ENCODE measurements at places on chromosomes 12 and 14. TPM values are rescaled to one million over a fixed set of nuclear protein-coding genes. Genes with fewer than 3 reads are reported as not detected.

Gene CLEC4D
- total RNA-seq: not detected

Gene ST8SIA1
- not detected for total RNA-seq

Gene KLRK1
- total RNA-seq: 0.28 TPM

Gene PPTC7
- total RNA-seq: 18.2 TPM

Gene IGF1
- total RNA-seq: 1.5 TPM

Gene OVCH1
- total RNA-seq: not detected

Gene PLEK2
- 36.5 TPM for total RNA-seq

Gene CCDC184
- 1.00 TPM for total RNA-seq

Gene LHX5
- total RNA-seq: 0.30 TPM

Gene RFLNA
- total RNA-seq: 21.1 TPM

Gene ALG10
- 14.7 TPM for total RNA-seq

Gene RNASE7
- total RNA-seq: not detected

Gene TEX22
- 0.86 TPM for total RNA-seq

Gene INHBE
- 9.1 TPM for total RNA-seq

Gene SPX
- total RNA-seq: 6.4 TPM

Gene ZNF140
- 12.1 TPM for total RNA-seq

Gene P2RX2
- total RNA-seq: not detected

Gene SLC2A3
- total RNA-seq: 3,303 TPM

Gene TGFB3
- 12.4 TPM for total RNA-seq

Gene PACS2
- 58.1 TPM for total RNA-seq

Gene CCDC38
- total RNA-seq: not detected

Gene EXOC3L4
- 6.7 TPM for total RNA-seq

Gene SMIM41
- total RNA-seq: not detected

Gene ABCB9
- total RNA-seq: 8.1 TPM

Gene RIPK3
- total RNA-seq: 1.5 TPM

Gene KERA
- not detected for total RNA-seq

Gene USP5
- 226 TPM for total RNA-seq

Gene LBHD2
- not detected for total RNA-seq

Gene TAS2R20
- total RNA-seq: 3.8 TPM

Gene ARMH4
- 0.16 TPM for total RNA-seq

Gene SLC5A8
- total RNA-seq: not detected

Gene GABARAPL1
- 106 TPM for total RNA-seq

Gene LTBR
- total RNA-seq: 197 TPM

Gene CRIP2
- total RNA-seq: 1.5 TPM

Gene TC2N
- total RNA-seq: 30.6 TPM

Gene B4GALNT1
- total RNA-seq: 4.2 TPM

Gene MIPOL1
- 20.9 TPM for total RNA-seq

Gene HHIPL1
- 2.9 TPM for total RNA-seq

Gene KRT75
- total RNA-seq: not detected

Gene TMEM63C
- 1.3 TPM for total RNA-seq
